Subcutaneous preadipocyte (primary cell): ENCODE measurements at places on chromosomes 7 and 10. TPM values are rescaled to one million over a fixed set of nuclear protein-coding genes. Genes with fewer than 3 reads are reported as not detected.

Gene ELFN1
- total RNA-seq = 3.7 and 4.3 TPM in 2 replicates

Gene TAS2R41
- total RNA-seq = not detected in 2 replicates

Gene C10orf105
- under 0.01 and 0.20 TPM in 2 replicates for total RNA-seq

Gene EBLN1
- not detected in 2 replicates for total RNA-seq

Gene EFCAB10
- total RNA-seq = not detected in 2 replicates

Gene USP54
- 8.1 and 10.4 TPM in 2 replicates for total RNA-seq

Gene TLL2
- total RNA-seq = under 0.01 TPM in 1 of 2 replicates, not detected in the other

Gene NRP1
- total RNA-seq = 267 and 402 TPM in 2 replicates

Gene CHRM2
- total RNA-seq = under 0.01 TPM in 1 of 2 replicates, not detected in the other

Gene CPEB3
- total RNA-seq = 0.37 and 0.59 TPM in 2 replicates

Gene PRLHR
- total RNA-seq = not detected in 2 replicates

Gene TAS2R3
- total RNA-seq = 1.8 TPM in 2 replicates

Gene ADAM12
- 142 and 180 TPM in 2 replicates for total RNA-seq

Gene ITGA8
- not detected in 2 replicates for total RNA-seq

Gene SH2B2
- total RNA-seq = 2.0 and 2.9 TPM in 2 replicates

Gene ALOX5
- not detected in 2 replicates for total RNA-seq

Gene SPOCK2
- total RNA-seq = under 0.01 and 0.20 TPM in 2 replicates

Gene SLC18A2
- not detected in 2 replicates for total RNA-seq

Gene SLC18A3
- total RNA-seq = not detected in 2 replicates

Gene WIPF3
- total RNA-seq = not detected in 2 replicates

Gene DNAJC12
- 1.8 and 2.7 TPM in 2 replicates for total RNA-seq

Gene CRHR2
- total RNA-seq = not detected in 2 replicates
